ENCODE measurements at places on chromosomes 11 and 22.
A peak's percentile ranks its signal among the peaks of the same experiment; 100 is the strongest.

DNA sequence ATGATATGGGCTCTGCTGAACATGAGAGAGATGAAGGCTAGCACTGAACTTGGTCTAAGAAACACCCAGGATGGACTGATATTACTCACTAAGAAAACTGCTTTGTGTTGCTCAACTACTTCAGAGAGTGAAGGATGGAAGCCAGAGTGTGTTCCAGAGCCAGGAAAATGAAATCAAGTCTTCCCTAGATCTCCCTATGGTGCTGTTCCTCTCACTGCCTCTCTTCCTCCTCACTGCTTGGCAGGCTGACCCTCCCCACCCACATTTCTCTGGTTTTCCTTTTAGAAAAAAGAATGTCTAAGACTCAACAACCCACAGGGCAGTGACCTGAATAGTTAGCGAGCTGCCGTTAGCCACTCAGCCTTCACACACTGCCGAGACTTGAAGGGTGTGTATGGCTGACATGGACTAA is 65.6 kb downstream of the CCDC81 start:
- no peak overlapping the region for H3K27ac ChIP-seq
- H3K4me3 ChIP-seq, result no peak overlapping the region
- no peak for DNase-seq
- H3K27me3 ChIP-seq, result no peaks in the 10 kb centered on the region
- no peaks in the 10 kb centered on the region for H3K36me3 ChIP-seq

GRCh38 chr11:74377689-74378088 is 20.5 kb downstream of the PGM2L1 start:
- no peaks in the 10 kb centered on the region for H3K4me1 ChIP-seq
- no peak for DNase-seq
- no peak overlapping the region for H3K4me3 ChIP-seq
- no peak overlapping the region for H3K27ac ChIP-seq

- H3K4me1 ChIP-seq, result no peaks in the 10 kb centered on the region
- no peaks in the 10 kb centered on the region for H3K27me3 ChIP-seq
- H3K36me3 ChIP-seq, result no peaks in the 10 kb centered on the region
- no peak overlapping the region for H3K27ac ChIP-seq
Observed at GRCh38 chr22:49725516-49725915, 102.2 kb downstream of the BRD1 start.

GRCh38 chr11:73156114-73156513 is 14.0 kb upstream of the FCHSD2 start:
- H3K27ac ChIP-seq, result no peak overlapping the region
- DNase-seq, result no peak
- H3K4me3 ChIP-seq, result no peak overlapping the region
- no peaks in the 10 kb centered on the region for H3K36me3 ChIP-seq
- no peaks in the 10 kb centered on the region for H3K4me1 ChIP-seq

GRCh38 chr11:7515447-7515886 is 1.7 kb downstream of the PPFIBP2 start:
- DNase-seq, result no peak
- H3K4me1 ChIP-seq, result no peaks in the 10 kb centered on the region
- H3K27me3 ChIP-seq, result peaks cover 3% of the 10 kb centered on the region
- no peaks in the 10 kb centered on the region for H3K36me3 ChIP-seq
- H3K27ac ChIP-seq, result no peak overlapping the region

- H3K4me1 ChIP-seq, result no peaks in the 10 kb centered on the region
- H3K4me3 ChIP-seq, result no peak overlapping the region
- peaks cover 5% of the 10 kb centered on the region for H3K36me3 ChIP-seq
- DNase-seq, result no peak
Observed at GRCh38 chr22:47474895-47475294, 712.4 kb downstream of the TBC1D22A start.

DNA sequence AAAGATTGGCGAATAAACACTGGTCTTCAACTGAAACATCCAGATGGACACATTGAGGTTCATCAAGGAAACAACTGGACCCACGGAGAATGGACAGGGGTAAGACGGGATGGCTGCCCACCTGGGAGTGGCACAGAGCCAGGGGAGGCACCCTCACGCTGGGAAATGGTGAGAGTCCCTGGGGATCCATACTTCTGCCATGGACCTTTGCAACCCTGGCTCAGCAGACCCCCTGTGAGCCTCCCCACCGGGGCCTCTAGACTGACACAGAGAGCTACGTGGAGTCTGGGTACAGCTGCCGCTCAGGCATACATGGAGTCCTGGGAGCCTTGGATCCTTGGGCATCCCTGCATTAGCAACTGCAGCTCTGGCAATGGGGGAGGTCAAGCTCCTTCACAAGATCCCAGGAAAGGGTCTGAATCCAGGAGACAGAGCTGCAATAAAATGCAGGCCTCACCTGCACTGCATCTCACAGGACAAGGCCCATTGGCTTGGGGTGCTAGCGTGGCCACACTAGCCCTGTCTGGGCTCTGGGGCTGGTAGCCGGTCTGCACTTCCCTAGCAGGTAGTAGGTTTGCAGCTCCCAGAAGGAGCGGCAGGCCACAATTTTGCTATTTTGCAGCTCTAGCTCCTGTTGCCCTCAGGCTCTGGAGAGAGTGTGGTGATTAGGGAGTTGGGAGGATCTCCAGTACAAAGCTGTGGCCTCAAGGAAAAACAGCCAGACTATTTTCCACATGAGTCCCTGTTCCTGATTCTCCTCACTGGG is 496.4 kb upstream of the LRRC4C start:
- H3K27ac ChIP-seq, result no peak overlapping the region
- no peak overlapping the region for H3K4me3 ChIP-seq
- no peak for DNase-seq
- H3K36me3 ChIP-seq, result no peaks in the 10 kb centered on the region
- no peaks in the 10 kb centered on the region for H3K27me3 ChIP-seq
- no peaks in the 10 kb centered on the region for H3K4me1 ChIP-seq

DNA sequence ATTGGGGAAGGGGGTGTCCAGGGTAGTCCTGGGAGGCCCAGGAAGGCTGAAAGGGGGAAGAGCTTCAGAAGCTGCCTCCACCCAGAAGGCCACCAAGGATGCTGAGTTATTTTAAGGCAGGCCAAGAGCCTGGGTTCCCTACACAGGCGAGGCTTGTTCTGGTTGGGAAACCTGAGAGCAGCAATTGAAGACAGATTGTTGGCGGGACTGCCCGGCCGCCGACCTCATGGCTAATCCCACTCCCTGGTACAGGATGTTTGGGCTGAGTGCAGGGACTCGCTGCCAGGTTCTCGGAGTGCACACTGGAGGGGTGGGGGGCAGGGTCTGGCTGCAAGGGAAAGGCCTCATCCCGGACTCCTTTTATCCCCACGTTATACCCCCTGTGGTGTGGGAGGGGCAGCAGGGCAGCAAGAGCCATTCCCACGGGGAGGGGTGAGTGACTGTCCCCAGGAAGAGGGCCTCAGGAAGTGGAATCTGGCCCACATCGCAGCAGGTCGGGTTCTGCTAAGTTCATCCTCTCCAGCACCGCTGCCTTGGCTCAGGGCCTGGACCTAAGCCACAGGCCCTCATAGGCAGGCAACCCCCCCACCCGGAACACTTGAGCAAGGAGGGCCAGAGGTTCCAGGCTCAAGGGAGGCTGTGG is 43.6 kb upstream of the PRR5 start:
- no peak overlapping the region for H3K27ac ChIP-seq
- no peak overlapping the region for H3K4me3 ChIP-seq
- DNase-seq, result peak; percentile 33
- H3K27me3 ChIP-seq, result no peaks in the 10 kb centered on the region
